Lung (tissue), 17 donors: ENCODE measurements at places on chromosomes 1 and 21. TPM values are rescaled to one million over a fixed set of nuclear protein-coding genes. Genes with fewer than 3 reads are reported as not detected.

The DYNLT5 gene
- total RNA-seq = 11.1 TPM

- no peak for DNase-seq
Measured at GRCh38 chr1:21586222-21586621, 77.0 kb downstream of the ALPL start.

DNA sequence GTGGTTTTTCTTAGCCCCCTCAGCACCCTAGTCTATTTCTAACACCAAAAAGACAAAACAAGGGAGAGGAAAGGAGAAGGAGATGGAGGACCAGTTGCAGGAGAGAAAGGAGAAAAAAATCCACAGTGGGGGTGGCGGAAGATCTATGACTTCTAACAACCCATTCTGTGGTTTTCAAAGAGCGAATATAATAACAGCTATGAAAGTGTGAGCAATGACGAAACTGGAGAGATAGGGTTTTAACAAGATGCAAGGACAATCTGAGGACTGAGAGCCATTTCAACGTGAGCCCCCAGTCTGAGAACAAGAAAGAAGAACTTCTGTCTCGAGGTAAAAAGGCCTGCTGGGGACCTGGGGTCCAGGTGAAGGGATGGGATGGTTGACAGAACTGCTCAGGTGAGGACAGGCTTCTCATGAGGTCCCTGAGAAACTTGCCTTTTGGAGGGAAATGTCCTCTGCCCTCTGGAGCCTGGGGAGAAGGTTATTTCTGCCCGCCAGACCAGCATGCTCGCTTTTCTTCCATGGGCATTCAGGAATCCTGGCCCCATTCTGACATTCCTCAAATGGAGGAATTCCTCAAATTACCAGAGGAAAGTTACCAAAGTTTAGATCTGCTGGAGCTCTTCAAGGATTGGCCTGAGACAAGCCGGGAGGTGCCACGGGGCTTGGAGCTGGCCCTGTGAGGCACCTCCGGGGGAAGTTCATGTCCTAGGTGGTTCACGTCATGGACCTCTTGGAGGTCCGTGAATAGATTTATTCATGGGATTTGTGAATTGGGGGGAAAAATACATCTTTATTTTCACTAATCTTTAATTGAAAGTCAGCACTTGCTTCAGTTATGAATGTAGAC is at the start of gene CD160:
Gene CD160 (plus strand): TSS at position 270 of the 850 bp plus-strand sequence. CDS start 8,829 bp downstream, outside the sequence.
- DNase-seq = no peak

The LCE6A gene
- not detected for total RNA-seq

GRCh38 chr1:102186536-102186935 is 189.8 kb upstream of the OLFM3 start:
- DNase-seq = no peak

The SLC45A3 gene
- 3.9 TPM for total RNA-seq

DNA sequence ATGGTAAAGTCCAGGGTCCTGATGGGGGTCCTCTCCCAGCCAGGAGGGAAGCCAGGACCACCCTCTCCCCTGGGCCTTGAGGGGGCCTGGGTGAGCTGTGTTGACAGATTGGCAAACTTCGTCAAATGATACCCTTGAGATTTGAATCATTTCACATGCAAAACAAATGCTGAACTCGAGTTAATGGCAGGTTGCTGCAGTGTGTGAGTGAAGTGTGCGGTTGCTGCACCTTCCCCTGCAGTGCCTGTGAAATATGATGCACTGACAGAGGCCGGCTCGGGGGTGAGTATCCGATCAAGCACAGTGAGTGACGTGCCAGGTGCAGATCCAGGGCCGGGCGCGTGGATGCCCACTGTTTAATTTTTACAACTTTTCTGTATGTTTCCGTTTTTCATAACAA is 5.7 kb upstream of the KRTAP12-1 start:
- DNase-seq = no peak

- no peak for DNase-seq
Measured at GRCh38 chr1:42996384-42996970, 37.8 kb upstream of the SLC2A1 start.

- peak; percentile 40 for DNase-seq
Measured at GRCh38 chr1:179369751-179370341, 4.1 kb downstream of the AXDND1 start.

DNA sequence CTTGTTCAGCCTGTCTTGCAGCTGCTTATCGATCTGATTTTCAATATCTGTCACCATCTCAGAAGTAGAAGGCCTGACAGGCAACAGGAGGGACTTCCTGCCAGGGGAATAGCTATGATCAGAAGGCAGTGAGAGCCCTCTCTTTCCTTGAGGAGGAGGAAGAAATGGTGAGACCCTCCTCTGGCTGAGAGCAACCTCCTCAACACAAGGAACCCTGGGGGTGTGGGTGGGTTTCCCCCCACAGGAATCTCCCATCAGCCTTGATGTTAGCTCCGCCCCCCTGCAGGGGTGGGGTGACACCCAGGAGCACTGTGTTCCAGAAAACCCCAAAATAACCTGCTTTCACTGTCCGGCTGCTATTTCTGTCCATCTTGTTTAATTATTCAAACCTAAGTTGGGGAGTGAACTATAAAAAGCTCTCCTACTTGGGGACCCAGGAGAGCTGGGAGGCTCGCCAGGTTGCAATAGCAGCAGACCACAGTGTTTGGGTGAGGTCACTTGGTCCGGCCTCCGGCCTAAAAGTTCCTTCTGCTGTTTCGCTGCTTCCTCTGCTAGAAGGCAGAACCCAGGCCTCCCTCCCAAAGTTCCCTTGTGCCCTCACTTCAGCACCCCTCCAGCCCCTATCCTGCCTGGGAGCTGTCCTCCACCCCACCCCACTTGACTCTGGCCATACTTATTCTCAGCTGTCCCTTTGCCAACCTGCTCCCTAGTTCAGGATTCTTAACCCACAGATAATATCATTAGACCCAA is 7.8 kb upstream of the MEF2D start:
- no peak for DNase-seq

- no peak for DNase-seq
Measured at GRCh38 chr1:65471213-65471833, 50.9 kb downstream of the LEPR start.

DNA sequence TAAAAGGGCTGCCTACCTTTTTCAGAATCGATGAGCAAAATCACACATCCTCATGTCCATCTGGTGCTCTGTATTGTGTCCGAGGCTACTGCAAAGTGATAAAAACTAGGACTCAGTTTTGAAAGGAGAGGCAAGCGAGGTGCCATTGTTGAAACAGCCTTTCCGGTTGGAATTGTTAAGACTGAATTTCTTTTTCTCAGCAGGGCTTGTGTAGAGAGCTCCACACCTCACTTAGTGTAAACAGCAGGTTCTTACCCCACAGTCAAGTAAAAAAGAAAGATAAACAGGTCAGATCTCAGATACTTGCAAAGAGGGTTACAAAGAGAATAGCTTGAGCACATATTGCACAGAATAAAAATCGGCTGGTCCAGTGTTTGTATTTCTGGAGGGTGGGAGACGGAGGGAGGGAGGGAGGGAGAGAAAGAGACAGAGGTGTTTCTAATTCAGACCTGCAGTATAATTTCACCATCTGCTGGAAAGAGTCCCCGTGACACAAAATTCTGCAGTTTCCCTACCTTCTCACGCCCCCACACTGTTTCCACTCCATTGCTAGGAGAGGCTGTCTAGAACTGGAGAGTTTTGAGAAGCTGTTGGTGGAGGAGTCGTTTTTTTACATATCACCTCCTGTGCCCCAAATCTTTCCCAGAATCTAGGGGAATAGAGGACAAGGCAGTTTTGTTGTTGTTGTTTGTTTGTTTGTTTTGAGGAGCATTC is 82.5 kb downstream of the EDEM3 start:
- DNase-seq = peak; percentile 30

GRCh38 chr1:58914925-58915324 is 131.1 kb upstream of the JUN start:
- DNase-seq = no peak

GRCh38 chr1:63746129-63746864 is 27.5 kb upstream of the ROR1 start:
- peak; percentile 47 for DNase-seq

DNA sequence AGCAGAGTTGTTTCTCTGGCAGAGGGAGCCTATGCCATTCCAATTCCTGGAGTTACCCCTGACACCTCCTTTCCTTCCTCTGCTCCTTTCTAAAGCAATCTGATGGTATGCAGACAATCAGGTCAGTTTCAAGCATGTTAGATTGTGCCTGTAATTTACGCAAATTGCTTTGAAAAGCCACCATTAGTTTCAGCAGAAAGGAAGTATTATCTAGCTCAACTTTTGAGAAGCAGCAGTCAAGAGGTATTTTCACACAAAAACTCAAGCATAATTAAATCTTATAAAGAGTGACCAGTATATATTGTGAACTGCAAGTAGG is 2.2 kb downstream of the ERRFI1 start:
- DNase-seq = no peak

- no peak for DNase-seq
Measured at GRCh38 chr21:39579734-39580332, 32.9 kb upstream of the B3GALT5 start.

GRCh38 chr1:155968670-155969069 is 9.7 kb downstream of the ARHGEF2 start:
- DNase-seq = peak; percentile 93

DNA sequence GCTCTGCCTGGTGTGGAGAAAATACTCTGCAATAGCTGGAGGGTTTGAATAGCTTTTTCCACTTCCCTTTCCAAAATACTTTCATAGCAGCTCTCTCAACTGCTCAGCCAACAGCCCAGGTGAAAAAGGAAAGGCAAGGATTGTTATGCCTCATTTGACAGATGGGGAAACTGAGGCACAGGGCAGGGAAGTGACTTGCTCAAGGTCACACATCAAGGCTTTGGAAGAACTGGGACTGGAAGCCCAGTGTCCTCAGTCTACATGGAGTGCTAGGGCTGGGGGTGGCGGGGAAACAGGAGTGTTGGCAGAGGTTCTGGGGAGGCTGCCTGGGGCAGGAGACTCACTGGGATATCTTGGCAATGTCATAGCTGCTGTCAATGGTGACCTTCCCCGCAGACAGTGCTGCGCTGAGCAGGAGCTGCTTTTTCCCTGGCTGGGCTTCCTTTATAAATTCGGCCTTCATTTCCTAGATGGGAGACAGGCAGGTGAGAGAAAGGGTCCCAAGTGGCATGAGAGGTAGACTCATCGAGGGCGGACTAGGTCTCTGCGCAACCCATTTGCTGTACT is 4.0 kb downstream of the CHI3L1 start:
- no peak for DNase-seq

The PDXK gene
- total RNA-seq = 276 TPM

The ARMH1 gene
- 9.7 TPM for total RNA-seq

DNA sequence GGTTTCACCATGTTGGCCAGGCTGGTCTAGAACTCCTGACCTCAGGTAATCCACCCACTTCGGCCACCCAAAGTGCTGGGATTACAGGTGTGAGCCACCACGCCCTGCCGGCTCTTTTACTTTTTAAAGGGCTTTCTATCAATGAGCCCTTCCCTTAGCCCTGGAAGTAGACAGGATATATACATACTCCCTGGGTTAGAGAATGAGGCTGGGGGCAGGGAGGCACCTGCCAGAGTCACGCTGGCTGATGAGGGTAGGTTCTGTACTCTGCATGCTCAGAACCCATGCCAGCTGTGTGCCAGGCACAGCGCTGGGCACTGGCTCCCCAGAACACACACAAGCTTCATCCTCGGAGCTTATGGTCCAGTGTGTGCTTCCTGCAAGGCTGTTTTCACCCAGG is 113.6 kb upstream of the IPO9 start:
- no peak for DNase-seq

DNA sequence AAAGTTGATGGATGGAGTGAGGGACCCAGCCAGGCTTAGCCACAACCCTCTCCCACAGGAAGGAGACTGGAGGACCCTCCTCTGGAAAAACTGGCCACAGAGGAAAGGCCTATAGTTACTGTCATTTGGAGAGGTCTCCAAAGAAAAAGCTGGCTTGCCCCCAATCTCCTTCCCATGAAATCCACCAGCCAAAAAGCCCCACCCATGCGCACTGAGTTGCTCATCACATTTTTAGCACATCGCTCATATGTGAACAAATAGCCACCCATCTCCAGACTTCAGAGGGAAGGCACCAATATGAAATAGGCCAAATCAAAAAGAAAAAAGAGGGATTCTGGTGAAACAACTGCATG is 36.9 kb upstream of the QSOX1 start:
- no peak for DNase-seq

The RIPPLY3 gene
- 0.18 TPM for total RNA-seq

- no peak for DNase-seq
Measured at GRCh38 chr1:219444474-219444873, 168.4 kb downstream of the ZC3H11B start.

- peak; percentile 73 for DNase-seq
Measured at GRCh38 chr1:12649971-12650421, 6.1 kb downstream of the AADACL4 start.

GRCh38 chr1:180135535-180135934 is 19.1 kb upstream of the QSOX1 start:
- DNase-seq = no peak

The SMCP gene
- total RNA-seq = not detected

The OLFML2B gene
- 11.0 TPM for total RNA-seq

DNA sequence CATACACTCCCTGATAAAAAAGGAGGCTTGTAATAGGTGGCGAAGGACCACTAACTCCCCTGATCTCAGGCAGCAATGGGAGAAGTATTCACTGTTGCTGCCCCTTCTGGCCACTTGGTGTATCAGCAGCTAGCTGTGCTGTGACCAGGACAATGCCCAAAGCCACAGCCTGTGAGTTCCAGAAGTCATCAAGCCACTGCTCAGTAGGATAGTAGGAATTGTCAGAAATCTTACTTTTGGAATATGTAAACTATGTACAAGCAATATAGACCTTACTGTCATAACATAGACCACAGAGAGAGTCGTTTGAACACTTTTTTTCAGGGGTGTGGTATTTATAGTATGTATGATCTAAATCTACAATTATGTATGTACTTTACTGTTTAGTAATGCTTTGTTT is 248.3 kb upstream of the CAMK1G start:
- no peak for DNase-seq

The EPHA10 gene
- total RNA-seq = not detected

GRCh38 chr1:89657886-89658285 is 25.0 kb downstream of the LRRC8C start:
- no peak for DNase-seq

GRCh38 chr1:50724626-50725286 is 235.3 kb downstream of the FAF1 start:
- no peak for DNase-seq

- no peak for DNase-seq
Measured at GRCh38 chr1:152029144-152029928, 7.5 kb downstream of the S100A11 start.

- no peak for DNase-seq
Measured at GRCh38 chr1:38127428-38127827, 80.8 kb upstream of the POU3F1 start.

DNA sequence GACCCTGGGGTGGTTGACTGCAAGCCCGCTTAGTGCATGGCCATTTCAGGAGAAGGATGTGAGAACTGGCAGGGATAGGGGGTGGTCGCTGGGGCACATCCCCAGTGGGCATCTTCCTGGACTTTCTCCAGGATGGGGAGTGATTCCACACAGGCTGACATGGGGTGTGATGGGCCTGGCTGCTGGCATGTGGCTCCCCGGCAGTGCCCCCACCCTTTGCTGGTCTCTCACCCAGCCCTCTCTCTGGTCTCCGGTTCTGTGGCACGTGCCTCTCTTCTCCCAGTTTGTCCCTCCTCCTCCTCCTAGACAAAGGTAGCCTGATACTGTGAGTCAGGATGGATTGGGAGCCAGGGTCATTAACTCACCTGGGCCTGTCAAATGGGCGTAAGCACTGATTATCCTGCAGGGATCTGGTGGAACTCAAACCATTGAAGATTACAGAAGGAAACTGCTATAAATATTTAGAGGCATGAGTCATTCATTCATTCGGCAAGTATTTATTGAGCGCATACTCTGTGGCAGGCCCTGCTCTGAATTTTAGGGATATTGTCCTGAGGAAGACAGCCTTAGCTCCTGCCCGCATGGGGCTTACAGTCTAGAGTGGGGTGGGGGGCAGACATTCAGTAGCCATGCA is 23.6 kb upstream of the EPS8L3 start:
- DNase-seq = peak; percentile 10

- DNase-seq = no peak
Measured at GRCh38 chr21:43304621-43305335, 122.2 kb downstream of the SIK1 start.

The SPRR2B gene
- not detected for total RNA-seq
